Karpas-422 (cell line): ENCODE measurements at places on chromosomes 7 and 10.

- peak; percentile 50 for DNase-seq
These were observed 52.4 kb upstream of the FAM204A start for GRCh38 chr10:118394301-118395200.

DNA sequence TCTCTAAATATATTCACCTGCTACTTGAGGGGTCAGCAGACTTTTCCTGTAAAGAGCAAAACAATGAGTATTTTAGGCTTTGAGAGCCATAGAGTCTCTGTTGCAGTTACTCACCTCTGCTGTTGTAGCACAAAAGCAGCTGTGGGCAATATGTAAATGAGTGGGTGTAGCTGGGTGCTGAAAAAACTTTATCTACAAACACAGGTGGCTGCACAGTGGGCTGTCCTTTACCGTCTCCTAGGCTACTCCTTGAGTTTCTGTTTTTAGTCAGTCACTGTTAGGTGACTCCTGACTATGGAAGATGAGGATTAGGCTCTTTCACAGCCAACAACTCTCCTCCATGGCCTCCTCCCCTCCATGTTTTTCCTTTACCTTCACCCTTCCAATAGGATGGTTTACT lies 286.1 kb upstream of the C7orf33 start:
- DNase-seq, result peak; percentile 66

DNA sequence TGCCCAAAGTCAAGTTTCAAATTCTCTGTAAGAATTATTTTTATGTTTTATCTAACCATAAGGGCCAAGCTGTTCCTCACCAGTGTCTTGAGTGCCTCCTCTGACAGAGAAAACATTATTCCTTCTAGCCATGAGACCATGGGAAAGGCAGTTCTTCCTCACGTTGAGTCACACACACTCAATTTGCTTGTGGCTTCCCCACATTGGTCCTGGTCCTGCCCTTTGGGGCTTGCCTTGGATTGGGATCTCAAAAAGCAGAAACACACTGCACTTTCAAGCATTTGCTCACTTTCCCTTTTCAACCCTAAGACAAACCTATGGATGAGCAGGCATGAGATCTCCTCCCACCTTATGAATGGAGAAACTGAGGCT lies 248.3 kb upstream of the IGFBP3 start:
- DNase-seq, result no peak

GRCh38 chr10:71360735-71361134 lies 36.0 kb upstream of the CDH23 start:
- no peak for DNase-seq

DNA sequence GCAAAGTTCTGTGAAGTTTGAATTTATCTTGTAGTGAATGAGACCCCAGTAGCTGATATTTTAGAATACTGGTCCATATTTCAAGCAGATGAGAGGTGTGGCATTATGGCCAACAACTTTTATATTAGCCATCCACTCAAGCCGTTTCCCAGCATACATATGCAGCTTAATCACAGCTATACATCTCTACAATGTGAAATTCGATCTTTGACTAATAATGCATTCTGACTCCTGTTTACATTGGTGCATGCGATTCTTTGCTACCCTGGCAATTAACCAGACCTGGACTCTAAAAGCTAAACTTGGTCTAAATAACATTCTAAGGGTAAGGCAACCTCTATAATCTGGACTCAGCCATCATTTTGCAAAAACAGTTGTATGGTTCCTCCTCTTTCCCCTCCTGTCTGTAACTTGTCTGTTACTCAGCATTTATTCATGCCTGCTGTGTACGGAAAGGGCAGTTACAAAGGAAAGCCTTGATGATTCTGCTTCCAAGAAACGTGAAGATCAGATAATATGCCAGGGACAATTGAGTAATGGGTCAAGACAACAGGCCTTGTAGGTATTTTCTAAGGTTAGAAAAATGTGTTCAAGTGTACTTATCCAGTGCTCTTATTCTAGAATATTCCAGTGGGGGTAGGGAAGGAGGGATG lies 50.6 kb downstream of the PNLIPRP2 start:
- DNase-seq, result no peak

- peak; percentile 54 for DNase-seq
These were observed 31.9 kb upstream of the GUSB start for GRCh38 chr7:66013938-66014337.

GRCh38 chr7:30159163-30159562 lies 24.4 kb downstream of the MTURN start:
- DNase-seq, result no peak

- peak; percentile 64 for DNase-seq
These were observed 125.3 kb upstream of the CCDC6 start for GRCh38 chr10:60031664-60032063.

- DNase-seq, result no peak
These were observed 50.5 kb upstream of the STARD3NL start for GRCh38 chr7:38127216-38128207.

DNA sequence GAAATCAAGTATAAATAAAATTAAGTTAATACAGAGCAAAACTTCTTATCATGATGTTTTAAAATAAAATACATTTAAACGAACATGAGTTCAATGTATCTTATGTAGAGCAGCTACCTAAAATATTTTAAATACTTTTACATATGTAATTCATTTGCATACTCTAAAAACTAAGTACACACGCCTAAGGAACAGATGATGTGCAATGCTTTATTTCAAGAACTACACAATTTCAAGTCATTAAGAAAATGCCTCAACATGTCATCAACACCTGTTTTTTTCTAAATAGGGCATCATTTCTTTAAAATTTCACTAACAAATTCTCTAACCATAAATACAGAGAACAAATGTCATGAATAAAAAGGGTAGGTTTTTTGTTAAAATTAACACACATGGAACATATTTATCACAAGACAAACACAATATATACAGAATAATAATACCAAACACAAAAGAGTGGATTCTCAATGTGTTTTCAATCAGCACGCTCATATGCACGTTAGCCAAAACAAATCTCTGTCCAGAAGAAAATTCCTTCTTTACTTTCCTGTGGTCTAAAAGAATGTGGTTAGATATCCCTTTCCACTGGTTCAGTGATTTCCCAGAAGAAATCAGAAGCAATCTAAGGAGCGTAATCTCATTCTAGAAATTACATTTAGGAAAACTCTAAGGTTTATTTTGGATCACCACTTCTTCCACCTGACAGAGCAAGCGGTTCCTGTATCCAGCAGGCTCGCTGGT lies 73.0 kb upstream of the PFKP start:
- no peak for DNase-seq

DNA sequence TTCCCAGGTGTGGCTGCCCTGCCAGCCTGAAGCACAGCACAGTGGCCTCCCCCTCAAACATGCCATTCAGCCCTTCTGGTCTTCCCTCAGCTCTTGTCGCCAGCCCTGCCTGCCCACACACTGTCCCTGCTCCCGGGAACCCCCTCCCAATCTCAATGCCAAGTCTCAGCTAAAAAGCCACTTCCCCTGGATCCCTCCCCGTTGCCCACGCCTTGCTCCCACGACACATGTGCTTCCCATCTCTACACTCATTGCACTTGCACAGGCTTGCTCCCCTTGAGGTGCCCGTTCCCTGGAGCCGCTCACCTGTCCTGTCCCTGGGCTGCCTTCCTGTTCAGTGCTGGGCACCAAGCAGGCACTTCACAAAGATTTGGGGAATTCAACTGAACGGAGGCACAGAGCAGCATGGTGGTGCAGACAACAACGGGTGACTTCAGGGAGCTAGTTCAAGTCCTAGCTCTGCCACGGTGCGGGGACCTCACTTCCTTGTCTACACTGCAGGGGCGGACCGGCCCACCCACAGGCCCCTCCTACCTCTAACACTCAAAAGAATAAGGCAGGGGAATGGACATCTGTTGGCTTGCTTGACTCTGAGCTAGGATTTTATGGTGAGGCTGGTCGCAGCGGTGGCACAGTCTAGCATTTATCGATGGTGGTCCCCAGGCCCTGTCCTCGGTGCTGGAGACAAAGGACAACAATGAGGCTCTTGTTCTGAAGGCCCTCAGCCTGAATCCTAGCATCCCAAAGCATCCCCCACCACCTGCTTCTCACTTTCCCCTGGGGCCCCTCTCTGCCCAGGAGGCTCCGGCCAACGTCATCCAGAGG lies 18.4 kb downstream of the RGS10 start:
- DNase-seq, result no peak

DNA sequence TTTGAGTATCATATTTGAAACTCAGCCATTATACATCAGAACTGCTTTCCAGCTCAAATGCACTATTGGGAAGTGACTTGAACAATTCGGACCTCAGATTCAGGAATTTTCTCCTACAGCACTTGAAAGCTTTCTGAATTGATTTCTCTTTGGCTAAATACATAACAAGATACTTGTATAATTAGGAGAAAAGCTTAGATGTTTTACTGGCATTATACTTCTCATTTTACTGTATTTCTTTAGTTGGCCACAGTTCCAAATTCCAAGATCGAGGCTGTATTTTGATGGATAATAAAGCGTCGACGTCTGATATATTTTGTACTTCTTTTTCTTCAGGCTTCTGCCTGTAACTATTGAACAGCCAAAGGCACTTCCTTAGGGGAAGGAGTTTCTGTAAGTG lies 26.7 kb upstream of the LYZL2 start:
- no peak for DNase-seq

DNA sequence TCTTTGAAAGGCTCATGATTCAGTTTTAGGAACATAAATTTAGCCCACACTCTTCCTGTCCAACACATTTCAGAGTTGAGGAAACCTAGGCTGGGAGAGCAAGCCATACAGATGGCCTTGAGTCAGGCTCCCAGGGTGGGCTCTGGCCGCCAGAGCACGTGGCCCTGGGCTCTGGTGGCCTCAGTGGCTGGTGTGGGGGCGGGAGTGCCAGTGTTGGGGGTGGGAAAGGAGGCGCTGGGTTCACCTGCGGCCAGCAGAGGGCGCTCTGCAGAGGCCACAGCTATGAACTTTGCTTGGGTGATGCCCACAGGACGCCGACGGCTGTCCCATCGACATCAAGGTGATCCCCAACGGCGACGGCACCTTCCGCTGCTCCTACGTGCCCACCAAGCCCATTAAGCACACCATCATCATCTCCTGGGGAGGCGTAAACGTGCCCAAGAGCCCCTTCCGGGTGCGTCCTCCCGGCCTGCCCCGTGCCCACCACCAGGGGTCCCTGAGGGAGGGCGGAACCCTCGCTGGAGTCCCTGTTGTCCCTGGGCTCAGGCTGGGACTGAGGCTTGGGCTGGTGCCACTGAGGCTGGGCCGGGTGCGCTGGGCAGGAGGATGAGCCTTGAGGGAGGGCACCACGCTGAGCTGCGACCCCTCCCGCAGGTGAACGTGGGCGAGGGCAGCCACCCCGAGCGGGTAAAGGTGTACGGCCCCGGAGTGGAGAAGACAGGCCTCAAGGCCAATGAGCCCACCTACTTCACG lies 11.9 kb downstream of the FLNC start:
- DNase-seq, result peak; percentile 88

- DNase-seq, result peak; percentile 97
These were observed 54.3 kb upstream of the TNRC18 start for GRCh38 chr7:5477723-5478531.

DNA sequence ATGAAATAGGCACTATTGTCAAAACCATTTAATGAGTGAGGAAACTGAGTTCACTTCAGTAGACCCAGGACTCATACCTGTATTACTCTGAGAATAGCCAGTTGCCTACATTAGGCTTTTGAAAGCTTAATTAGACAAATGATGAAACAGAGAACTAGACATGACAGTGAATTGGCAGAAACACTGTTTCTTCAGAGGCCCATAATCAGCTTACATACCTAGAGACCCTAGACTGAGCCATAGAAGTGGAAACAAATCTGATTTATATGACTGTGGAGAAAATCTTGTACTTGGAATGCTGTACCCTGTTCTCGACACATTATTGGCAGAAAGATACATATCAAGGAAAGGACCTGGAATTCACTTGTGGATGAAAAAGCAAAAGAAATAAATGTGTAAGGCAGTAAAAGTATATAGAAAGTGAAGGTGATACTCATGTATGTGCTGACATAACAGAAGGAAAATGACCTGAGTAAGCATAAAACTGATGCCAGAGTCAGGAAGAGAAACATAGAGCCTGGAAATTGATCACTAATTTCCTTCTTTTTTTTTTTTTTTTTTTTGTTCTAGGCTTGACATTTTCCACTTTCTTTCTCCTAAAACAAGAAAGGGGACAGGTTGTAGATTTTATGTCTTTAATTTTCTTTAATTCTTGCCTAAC lies 251.5 kb downstream of the BICC1 start:
- DNase-seq, result no peak

DNA sequence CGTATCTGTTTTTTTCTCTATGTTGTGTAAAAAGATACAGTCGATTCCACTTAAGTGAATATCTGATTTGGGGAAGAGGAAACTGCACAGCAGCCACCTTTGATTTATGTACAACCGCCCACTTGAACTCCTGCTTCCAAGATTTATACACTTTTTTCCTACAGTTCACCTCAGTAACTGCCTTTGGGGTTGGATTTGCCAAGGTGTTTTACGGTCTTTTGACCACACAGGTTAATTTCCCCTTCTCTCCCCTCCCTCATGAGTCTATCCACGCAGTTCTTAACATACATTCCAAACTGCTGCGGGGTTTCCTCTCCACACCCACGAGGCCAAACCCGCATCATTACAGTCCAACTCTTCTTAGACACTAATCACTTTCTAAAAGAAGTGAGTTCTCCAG lies 277.0 kb downstream of the USP6NL start:
- no peak for DNase-seq

DNA sequence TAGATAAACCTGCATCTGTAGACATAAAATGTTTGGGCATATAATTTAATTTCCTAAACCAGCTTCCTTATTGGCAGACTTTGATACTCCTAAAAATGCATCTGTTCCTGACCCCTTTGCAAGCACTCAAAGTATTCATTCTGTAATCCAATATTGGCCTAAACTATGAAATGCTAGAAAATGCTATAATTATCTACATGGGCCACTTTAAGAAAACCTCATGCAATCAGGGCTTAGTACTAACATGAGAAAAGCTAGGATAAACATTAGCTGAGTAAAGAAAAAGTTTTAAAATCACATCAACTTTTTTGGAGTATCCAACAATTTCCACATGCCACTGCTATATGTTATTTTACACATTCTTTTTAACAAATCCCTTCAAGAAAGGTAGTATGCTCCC lies 57.2 kb downstream of the PARD3 start:
- no peak for DNase-seq

DNA sequence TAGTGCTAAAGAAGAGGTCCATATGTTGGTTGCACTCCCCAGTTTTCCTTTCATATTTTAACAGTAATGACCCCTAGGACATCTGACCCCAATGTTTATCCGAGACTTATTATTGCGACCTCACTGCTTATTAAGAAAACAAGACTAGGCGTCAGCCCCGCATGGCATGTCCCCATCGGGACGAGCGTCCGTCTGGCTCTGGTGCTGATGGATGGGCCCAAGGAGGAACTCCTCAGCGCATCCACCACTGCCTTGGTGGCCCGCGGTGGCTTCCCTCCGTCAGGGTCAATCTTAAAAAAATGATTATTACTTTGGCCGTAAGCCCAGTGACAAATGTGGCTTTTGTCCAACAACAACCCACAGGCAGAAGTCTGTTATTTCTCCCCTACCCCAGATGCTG lies 40.1 kb upstream of the CXCL12 start:
- DNase-seq, result no peak

- no peak for DNase-seq
These were observed 75.5 kb downstream of the HTR5A start for GRCh38 chr7:155145477-155146255.

- no peak for DNase-seq
These were observed 79.8 kb downstream of the TMEM270 start for GRCh38 chr7:73940701-73941238.

GRCh38 chr10:74854610-74855009 lies 28.2 kb downstream of the KAT6B start:
- DNase-seq, result no peak

- DNase-seq, result no peak
These were observed 208.3 kb downstream of the USP6NL start for GRCh38 chr10:11403116-11403515.

GRCh38 chr7:129073738-129074137 lies 18.8 kb upstream of the TNPO3 start:
- DNase-seq, result no peak

- DNase-seq, result no peak
These were observed 2.8 kb downstream of the PRTFDC1 start for GRCh38 chr10:24949616-24950015.
